ENCODE measurements at places on chromosomes 4 and X. TPM values are rescaled to one million over a fixed set of nuclear protein-coding genes. Genes with fewer than 3 reads are reported as not detected.

Gene SGMS2
- total RNA-seq: 135 TPM

- DNase-seq: no peak
These were observed 53.7 kb downstream of the FBXW7 start for GRCh38 chr4:152482211-152482610.

DNA sequence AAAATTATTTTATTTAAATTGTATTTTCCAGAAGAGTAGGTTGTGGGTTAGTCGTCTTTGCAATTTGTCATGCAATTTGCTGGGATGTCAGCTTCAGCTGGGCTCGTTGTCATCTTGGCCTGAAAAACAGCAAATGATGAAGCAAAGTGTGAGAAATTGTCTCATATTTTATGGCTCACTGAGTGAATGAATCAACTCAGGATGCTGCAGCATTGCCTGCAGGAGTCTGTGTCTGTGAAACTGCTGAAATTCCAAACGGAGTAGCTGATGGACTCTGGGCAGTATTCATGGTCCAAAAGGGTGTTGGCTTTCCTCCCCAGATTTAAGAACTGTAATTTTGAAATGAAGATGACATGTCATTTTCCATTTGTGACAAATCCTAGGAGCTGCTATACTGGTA, 37.2 kb downstream of the CXCL8 start:
- DNase-seq: no peak

- DNase-seq: peak; percentile 1
These were observed 92.3 kb upstream of the TLL1 start for GRCh38 chr4:165780735-165781134.

GRCh38 chrX:45824471-45824870, 623.8 kb upstream of the DIPK2B start:
- peak; percentile 85 for DNase-seq

Gene BTK
- not detected for total RNA-seq

Gene ATG4A
- total RNA-seq: 17.3 TPM

Data from fibroblast of villous mesenchyme (primary cell).